NCI-H460 (cell line): ENCODE measurements at places on chromosomes 11 and 22.

- DNase-seq: no peak
Measured at GRCh38 chr11:83063073-83063754, 8.5 kb downstream of the RAB30 start.

DNA sequence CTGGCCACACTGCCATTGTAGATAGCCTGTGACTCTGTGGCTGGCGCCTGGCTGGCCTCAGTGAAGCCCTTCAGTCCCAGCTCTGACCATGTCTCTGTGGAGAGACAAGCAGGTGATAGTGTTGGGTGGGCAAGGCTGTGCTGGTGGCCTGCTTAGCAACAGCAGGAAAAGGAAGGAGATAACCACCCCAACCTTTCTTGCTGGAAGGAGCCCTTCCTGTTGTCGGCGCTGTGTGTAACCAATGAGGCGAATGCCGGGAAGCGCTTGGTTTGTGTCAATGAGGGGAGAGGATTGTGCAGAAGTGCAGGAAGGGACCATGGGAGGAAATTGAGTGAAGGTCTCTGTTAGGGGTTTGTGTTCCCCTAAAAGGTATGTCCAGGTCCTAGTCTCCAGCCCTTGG is 27.3 kb downstream of the PARVB start:
- DNase-seq: no peak

- no peak for DNase-seq
Measured at GRCh38 chr11:113528982-113529381, 53.8 kb upstream of the DRD2 start.

DNA sequence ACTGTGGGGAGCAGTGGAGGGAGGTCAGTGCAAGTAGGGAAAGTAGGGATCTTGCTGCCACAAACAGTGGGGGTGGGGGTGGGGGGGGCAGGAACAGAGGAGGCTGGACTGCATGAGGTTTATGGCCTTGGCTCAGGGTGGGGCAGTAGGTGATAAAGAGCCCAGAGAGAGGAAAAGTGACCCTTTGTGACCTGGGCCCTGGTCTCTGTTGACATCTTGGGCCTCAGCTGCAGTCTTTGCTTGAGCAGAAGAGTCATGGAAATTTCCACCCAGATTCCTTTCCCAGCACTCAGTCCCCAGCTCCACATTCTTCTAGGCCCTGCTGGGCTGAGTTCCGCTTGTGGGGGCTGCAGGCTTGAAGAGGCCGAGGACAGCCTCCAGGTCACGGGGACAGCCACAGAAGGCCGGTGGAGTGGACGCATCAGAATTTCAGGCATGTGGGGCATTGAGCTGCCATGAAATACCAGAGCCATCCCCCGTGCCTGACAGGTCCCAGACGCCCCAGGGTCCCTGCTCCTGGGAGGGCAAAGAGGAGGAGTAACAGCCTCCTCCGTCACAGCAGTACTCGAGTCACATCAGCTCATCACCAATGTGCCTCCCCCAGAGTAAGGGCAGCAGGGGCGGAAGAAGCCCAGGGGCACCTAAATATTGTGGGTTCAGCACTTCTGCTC is 9.7 kb upstream of the MALAT1 start:
- no peak for DNase-seq

GRCh38 chr11:12689029-12689755 is 15.0 kb downstream of the TEAD1 start:
- DNase-seq: no peak

- no peak for DNase-seq
Measured at GRCh38 chr11:25048632-25049031, 551.8 kb downstream of the LUZP2 start.

GRCh38 chr22:36687516-36687915 is 16.0 kb downstream of the CACNG2 start:
- DNase-seq: no peak

DNA sequence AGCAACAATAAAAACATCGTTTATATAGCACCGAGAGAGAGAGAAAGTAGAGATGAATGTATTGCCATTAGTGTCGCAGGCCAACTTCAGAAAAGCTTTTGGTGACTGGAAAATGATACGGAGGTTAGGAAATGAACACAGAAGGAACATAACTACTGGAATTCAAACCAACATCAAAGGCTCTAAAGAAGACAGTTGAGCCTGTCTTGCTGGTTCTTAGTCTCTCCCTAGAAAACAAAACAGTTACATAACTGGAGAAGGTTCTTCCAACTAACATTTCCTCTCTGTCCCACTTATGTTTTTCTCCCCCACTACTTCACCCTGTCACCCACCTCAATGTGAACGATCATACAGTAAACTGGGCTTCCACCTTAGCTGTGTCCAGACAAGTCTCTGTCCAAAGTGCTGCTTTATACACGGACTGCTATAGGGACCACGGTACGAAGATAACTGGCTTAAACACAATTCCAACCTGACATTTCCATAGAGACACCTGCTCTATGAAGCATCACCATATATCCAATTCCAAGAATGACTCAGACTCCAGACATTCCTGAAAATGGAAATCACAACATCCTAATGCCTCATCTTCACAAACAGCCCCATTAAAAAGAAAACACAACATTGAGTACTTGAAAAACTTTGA is 85.2 kb upstream of the ARHGAP32 start:
- no peak for DNase-seq

DNA sequence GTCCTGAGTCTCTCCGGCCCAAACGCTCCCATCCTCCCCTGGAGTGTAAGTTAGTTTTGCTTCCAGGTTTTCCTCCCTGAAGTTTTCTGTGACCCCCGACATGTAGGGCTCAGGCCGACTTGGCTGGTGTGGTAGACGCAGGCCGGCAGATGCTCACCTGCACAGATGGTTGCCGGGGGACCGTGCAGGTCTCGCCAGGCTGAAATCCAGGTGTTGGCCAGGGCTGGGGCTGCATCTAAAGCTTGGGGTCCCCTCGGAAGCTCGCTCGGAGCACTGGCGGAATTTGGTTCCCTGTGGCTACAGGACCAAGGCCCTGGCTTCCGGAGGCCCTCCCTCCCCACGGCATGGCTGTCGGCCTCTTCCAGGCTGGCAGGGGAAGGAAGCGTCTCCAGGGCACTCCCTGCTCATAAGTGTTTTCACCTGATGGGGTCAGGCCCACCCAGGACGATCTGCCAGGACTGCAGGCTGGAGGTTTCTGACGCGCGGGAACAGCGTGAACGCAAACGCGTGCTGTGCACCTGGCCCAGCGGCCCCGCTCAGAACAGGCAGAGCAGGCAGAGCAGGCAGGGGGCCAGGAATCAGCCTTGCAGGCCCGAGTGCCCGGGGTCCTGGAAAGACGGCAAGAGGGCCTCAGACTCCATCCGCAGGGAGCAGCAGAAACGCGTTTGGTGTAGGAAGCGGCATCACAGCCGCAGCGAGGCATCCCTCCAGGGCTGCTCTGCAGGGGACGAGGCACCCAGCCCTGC is 258.2 kb downstream of the BRD1 start:
- no peak for DNase-seq

- DNase-seq: no peak
Measured at GRCh38 chr22:40422558-40423309, 52.3 kb downstream of the SGSM3 start.

- no peak for DNase-seq
Measured at GRCh38 chr11:5522308-5522707, 5.8 kb upstream of the UBQLNL start.

- no peak for DNase-seq
Measured at GRCh38 chr11:46181843-46182424, 60.7 kb upstream of the PHF21A start.

DNA sequence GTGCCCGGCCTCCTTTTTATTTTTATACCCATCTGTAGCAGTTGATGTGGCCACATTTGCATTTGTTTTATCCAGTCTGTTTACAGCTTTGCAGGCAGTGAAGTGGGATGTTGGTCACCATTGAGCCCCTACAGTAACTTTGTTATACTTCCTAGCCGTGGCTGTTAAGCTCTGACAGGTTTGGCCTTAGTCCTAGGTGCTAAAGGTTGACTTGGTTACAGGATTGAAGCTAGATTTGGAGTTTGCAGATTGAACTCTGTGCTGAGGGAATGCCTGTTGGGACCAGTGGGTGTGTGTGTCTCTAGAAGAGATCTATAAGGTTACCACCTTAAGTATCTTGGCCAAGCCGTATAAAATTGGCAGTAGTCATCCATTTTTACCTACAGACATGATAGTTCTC is 91.2 kb downstream of the PPP6R3 start:
- DNase-seq: no peak

DNA sequence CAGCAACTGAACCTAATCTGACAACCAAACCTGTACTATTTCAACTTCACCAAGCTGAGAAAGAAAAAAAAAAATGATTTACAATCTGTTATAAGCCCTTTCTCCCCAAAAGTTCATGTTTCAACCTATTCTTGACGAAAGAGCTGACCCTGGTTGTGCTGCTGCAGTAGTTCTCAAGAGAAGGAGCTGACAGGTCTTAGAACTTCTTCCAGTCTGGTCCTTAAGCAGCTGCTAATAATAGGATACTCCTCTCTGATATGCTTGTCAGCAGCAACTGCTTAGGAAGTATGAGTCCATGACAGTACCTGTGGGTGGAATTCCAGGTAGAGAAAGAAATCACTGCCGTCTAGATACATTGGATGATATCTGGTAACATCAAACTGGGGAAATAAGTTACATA is 735.1 kb upstream of the CCDC90B start:
- no peak for DNase-seq

DNA sequence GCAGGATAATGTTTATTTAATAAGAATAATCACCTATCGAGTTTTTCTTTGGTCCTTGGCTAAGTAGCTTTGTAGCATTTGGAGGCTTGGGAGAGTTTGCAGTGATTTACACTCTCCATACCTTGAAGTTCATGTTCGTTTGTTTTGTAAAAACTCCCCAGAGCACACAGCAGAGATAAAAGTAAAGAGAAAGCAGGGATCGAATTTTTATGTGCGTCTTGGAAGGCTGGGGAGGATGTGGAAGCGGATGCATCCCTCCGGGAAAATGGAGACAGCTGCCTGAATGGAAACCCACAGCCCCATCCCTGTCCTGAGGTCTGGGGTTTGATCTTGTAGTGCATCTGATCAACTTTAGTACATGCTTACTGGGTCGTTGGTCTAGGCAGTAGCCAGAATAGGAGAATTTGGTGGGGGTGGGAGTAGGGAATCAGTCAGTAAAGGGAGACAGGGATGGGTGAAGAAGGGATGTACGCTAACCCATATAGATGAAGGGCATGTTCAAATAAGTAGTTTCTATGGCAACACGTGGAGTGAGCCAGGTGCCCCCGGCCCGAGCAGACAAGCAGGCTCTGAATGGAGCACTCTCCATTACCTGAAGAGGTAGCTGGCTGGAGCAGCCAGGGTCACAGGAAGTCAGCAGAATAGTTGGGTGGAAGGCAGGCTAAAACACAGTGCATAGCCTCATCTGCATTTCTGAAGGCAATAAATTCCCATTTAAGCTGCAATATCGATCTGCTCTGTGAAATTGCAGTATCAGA is 147.8 kb downstream of the COMMD9 start:
- no peak for DNase-seq

- no peak for DNase-seq
Measured at GRCh38 chr11:46618837-46619236, 1.5 kb downstream of the ATG13 start.

GRCh38 chr11:7851391-7851790 is 54.6 kb upstream of the OR5P2 start:
- DNase-seq: no peak

DNA sequence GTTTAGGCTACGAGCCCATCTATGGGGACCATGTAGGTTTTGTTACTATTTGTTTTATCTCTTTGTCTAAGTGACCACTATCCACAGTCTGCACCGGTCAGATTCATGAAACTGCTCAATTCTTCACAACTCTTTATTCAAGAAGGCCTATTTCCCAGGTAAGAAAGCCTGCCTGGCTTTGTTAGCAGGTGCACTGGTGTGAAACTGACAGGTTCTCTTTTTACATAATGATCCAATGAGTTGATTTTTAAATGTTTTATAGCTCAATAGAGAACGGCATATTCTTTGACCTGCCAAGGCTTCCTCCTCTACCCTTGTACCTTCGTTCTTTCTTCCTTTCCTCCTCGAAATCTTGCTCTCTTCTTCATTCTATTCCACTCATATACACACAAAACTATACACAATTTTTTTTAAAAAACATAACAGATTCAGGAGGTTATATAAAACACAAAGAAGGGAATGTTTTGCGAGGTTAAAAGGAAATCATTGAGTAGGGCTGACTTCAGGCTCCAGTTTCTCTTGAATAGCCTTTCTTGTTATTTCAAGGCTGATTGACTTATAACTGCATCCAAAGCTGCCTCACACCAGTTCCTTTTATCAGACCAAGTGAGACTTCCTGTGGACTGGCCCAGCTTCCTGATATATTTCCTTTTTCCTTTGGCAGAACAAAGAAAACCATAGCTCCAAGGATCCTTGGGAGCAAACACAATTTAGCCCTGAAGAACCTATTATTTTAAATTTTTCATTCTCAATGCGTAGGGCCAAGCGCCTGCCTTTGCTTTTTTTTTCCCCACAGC is 11.4 kb downstream of the FLI1 start:
- no peak for DNase-seq

- no peak for DNase-seq
Measured at GRCh38 chr22:39361496-39361895, 11.7 kb downstream of the SYNGR1 start.

DNA sequence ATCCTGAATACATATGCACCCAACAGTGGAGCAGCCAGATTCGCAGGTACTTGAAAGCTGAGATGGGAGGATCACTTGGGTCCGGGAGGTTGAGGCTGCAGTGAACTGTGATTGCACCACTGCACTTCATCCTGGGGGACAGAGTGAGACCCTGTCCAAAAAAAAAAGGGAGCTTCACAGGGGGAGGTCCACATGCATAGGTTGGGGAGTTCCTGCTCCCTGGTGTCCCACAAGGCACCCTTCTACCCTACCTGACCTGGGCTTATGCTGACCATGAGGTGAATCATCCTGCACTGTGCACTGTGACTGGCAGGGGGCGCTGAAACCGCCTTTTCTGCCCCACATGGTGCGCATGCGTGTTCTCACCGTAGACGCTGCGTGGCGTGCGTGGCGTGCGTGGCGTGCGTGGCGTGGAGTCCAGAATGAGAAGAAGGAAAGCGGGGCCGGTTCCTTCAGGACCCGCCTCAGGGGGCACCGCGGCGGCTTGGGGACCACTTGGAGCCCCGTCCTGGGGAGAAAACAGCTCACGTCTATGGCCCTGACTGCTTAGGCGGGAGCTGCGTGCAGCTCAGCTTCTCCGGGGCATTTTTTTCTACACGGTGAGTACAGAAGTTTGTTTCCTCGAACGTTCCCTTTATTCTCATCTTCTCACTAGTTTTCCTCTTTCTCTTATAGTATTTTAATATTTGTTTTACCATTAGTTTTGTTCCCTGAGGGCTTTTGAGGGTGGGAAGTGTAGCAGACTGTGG is 116.6 kb upstream of the GRK3 start:
- DNase-seq: peak; percentile 76

DNA sequence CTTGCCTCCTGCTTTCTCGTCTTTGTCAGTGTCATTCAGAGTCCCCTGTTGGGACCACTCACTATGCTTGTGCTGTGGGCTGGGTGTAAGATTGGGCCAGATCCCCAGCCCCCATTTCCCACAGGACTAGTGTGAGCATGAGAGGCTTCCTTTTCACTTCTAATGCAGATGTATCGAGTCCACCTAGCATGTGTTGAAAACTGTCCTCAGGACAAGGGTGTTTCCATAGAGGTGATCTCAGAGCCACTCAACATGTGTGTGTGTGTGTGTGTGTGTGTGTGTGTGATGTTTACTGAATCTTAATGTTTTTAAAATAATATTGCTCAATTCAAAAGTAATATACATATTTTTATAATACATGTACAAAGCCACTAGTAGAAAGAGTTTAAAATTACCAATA is 11.4 kb upstream of the CD44 start:
- DNase-seq: no peak
